ENCODE measurements at places on chromosomes 16 and 17. TPM values are rescaled to one million over a fixed set of nuclear protein-coding genes. Genes with fewer than 3 reads are reported as not detected.

Gene KRT12
- not detected for polyA plus RNA-seq

Gene DHRS13
- 2.8 TPM for polyA plus RNA-seq

Gene RTN4RL1
- polyA plus RNA-seq: 0.32 TPM

Gene XAF1
- 12.0 TPM for polyA plus RNA-seq

Gene CA4
- not detected for polyA plus RNA-seq

Gene B3GNT9
- 25.7 TPM for polyA plus RNA-seq

Gene RNF43
- not detected for polyA plus RNA-seq

Gene CDH16
- not detected for polyA plus RNA-seq

Gene PIK3R6
- not detected for polyA plus RNA-seq

Gene EME1
- 5.3 TPM for polyA plus RNA-seq

Gene FLII
- polyA plus RNA-seq: 263 TPM

Gene CHP2
- polyA plus RNA-seq: not detected

Gene ZNF597
- polyA plus RNA-seq: 1.5 TPM

Gene KIF19
- polyA plus RNA-seq: not detected

Gene ANKRD40CL
- not detected for polyA plus RNA-seq

Gene CBLN1
- polyA plus RNA-seq: not detected

Gene CCL18
- polyA plus RNA-seq: not detected

Gene TMEM235
- polyA plus RNA-seq: not detected

Gene EVPLL
- polyA plus RNA-seq: not detected

Gene CHD9NB
- 0.71 TPM for polyA plus RNA-seq

Gene CRHR1
- polyA plus RNA-seq: not detected

Gene HAS3
- 1.8 TPM for polyA plus RNA-seq

Gene IRX5
- 1.8 TPM for polyA plus RNA-seq

Gene PRCD
- polyA plus RNA-seq: 0.21 TPM

Gene ODAD4
- 0.92 TPM for polyA plus RNA-seq

Gene CDH15
- polyA plus RNA-seq: 0.07 TPM

Gene NR1D1
- polyA plus RNA-seq: 2.3 TPM

Gene MMP25
- polyA plus RNA-seq: 0.01 TPM

Gene JPT2
- polyA plus RNA-seq: 46.2 TPM

Gene MYL11
- 0.59 TPM for polyA plus RNA-seq

Gene TBC1D26
- polyA plus RNA-seq: not detected

Gene DOC2A
- polyA plus RNA-seq: 0.26 TPM

Gene TMEM88
- 0.25 TPM for polyA plus RNA-seq

Gene OR1E1
- polyA plus RNA-seq: not detected

Gene HES7
- polyA plus RNA-seq: not detected

Gene NPIPA5
- 16.5 TPM for polyA plus RNA-seq

Gene FN3K
- polyA plus RNA-seq: 1.2 TPM

Gene HAP1
- polyA plus RNA-seq: 0.10 TPM

Gene SCNN1B
- polyA plus RNA-seq: not detected

Gene ZG16B
- polyA plus RNA-seq: 0.10 TPM

Gene USP36
- 22.1 TPM for polyA plus RNA-seq

Gene VTN
- 1.9 TPM for polyA plus RNA-seq

Gene JUP
- 9.4 TPM for polyA plus RNA-seq

Gene HASPIN
- 2.1 TPM for polyA plus RNA-seq

Gene STX1B
- 1.6 TPM for polyA plus RNA-seq

All from BJ (cell line).